ENCODE measurements at places on chromosomes 7 and 10.

GRCh38 chr10:107553470-107553869 lies 389.0 kb upstream of the SORCS1 start:
- no peak for DNase-seq

GRCh38 chr7:110774071-110774470 lies 316.9 kb upstream of the LRRN3 start:
- DNase-seq, result no peak

DNA sequence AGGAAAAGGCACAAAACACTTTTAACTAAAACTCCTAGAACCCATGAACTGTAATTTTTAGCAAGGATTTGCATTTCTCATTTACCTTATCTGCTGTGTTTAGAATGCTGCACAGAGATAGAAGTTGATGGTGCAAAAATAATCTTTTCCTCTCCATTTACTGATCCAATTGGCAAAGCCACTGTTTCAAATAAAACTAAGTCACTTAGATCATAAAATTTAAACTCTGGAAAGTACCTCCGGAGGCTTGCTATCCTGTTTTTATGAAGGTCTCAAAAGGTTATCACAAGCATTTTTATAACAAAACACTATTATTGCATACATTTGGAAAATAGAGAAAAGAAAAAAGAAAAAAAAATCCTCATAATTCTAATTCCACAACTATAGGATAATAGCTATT lies 7.6 kb downstream of the CPA2 start:
- DNase-seq, result no peak

- DNase-seq, result no peak
Observed at GRCh38 chr7:53191191-53191695, 155.8 kb downstream of the POM121L12 start.

DNA sequence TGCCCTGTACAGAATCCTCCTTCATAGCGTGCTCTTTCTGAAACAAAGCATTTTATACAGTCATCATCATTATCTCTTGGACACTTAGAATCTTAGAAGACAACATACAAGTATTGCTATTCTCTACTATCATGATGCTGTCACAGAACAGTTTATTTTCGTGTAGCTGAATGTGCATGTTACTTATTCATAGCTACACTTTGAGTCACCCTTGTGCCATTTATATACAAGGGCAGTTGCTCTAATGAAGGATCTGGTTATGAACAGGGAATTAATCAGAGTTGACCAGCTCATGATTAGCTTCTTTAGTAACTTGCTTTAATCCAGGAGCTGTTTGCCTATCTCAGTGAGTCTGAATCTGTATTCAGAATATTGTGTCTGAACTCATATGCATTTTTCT lies 11.2 kb downstream of the CASP2 start:
- no peak for DNase-seq

GRCh38 chr10:6979371-6979770 lies 399.3 kb upstream of the PRKCQ start:
- DNase-seq, result no peak

- no peak for DNase-seq
Observed at GRCh38 chr7:29765490-29765889, 40.8 kb upstream of the WIPF3 start.

DNA sequence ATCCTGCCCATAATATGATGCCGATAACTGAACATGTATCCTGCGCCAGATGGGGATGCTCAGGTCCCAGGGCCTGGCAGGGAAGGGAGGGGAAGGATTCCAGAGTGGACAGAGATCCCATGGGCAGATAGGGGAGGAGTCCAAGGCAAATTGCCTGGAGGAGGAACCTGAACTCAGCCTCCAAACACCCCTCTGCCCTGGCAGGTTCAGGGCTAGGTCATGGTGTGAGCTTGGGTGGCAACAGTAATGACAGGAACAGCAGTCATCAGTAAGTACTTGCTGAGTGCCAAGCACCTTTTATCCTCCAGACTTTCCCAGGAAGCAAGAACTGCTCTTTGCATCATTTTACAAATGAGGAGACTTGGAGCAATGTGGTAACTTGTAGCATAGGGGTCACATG lies 3.8 kb upstream of the PALD1 start:
- no peak for DNase-seq

DNA sequence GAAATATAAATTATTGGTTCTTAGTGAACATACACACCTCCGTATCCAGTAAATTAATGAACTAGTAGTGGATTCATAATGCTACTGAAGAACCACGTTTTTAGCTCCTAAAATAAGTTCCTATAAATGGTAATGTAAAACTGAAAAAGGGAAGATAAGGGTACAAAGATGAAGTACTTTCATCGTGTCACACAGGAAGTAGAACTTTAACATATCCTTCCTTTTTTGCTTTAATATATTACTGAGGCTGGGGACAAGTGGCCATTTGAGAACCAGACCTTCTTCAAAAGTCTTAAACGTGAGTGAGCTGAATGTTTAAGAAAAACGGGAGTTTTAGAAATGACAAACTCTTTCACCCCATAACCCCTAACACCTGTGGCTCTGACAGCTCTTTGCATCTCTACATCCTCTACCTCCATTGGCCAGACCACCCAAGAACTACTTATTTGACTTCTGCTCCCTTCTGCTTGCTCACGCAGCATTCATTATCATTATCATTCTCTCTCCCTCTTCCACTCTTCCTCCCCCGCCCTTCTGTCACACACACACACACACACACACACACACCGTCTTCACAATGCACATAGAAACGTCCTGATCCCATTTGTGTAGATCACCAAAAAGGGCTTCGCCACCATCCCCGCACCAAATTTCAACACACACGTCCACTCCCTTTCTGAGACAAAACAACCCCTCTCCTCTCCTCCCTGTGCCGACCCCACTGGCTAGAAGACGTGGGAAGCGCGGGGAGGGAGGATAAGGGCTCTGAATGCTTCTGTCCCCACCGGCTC lies 677 bp downstream of the SKAP2 start:
- DNase-seq, result no peak

DNA sequence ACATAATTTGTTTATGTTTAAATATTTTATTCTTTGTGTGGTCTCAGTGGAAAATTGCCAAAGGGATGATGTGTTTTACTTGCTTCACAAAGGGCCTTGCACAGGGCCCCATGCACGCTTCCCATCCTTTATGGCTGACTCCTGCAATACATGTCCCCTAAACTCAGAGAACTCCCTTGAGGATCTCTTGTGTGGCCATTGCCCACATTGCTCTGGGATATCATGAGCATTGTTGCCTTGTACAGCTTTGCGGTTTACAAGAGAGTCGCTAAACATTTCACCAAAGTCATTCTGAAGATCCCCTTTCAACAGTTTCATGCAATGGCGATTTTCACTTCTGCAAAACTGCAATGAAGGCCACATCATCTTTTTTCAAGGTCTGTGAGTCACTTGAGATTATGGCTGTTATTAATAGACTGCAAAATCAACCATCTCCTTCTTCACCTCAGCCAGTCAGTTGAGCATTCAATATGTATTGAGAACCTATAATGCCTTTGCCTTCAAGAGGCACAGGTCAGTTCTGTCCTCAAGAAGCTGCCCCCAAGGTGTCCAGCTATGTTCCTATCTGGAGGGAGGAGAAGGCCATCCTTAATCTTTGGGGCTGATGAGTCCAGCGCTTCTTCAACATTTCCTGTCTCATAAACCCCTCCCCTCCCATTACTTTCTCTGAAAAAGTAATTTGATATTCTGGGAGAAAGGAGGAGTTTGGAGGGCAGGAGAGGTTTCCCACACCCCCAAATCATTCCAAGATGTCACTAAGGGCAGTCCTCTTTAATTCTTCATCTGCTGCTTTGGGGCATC lies 108.1 kb downstream of the CCDC71L start:
- no peak for DNase-seq

- no peak for DNase-seq
Observed at GRCh38 chr7:93015779-93016481, 101.8 kb downstream of the SAMD9 start.

DNA sequence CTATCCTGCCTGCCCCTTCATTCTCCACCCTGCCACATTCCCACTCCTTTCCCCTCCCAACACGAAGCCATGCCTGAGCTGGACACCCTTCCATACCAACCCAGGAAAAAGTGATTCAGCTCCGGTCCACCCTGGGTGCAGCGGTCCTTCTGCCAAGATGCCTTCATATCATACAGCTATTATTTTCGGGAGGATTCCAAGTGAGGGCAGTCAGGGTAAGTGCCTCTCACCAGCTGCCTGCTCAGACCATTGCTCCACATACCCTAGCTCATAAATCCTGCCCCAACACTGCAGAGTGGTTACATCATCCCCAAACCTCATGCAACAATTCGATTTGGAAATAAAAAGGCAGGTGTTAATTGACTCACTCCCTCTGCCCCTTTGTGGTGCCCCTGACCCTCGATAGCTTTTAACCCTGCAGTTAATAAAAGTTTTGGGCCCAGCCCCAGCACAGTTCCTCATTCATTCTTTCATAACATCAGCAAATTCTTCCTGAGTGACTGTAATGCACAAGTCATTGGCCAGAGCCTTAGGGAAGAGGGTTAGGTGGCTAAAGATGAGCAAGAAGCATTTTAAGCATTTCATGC lies 42.6 kb downstream of the ZNF503 start:
- DNase-seq, result no peak

DNA sequence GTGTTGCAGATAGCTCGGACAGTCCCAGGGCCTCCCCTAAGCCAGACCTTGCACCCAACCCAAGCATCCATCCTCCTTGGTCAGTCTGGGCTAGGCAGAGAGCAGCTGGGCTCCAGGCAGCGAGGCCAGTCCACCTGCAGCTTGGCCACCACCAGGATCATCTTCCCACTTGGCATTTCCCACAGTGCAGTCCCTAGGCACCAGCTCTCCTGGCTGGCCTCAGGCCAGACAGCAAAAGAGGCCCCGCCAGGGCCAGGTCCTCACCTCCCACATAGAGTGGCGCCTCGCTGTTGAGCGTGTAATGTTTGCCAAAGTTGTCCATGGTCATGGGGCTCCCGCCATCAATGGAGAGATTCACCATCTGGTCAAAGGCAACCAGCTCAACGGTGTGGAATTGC lies 171.7 kb downstream of the LCOR start:
- DNase-seq, result no peak

DNA sequence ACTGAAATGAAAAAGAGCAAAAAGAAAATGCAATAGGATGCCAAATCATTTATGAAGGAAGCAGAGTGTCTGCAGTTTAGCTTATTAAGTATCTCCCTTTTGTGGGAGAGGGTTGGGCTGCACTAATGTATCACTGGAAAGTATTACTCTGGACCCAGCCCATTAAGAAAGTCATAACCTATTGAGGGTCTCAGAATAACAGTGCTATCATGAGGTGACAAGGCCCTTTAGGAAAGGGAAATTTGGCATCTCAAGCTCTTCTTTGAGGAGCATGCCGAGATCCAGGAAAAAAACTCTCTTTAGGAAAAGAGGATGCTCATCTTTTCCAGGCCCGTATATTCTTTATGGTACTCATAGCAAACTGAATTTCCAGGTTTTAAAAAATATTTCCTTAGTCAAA lies 114.6 kb downstream of the PRKG1 start:
- DNase-seq, result no peak

DNA sequence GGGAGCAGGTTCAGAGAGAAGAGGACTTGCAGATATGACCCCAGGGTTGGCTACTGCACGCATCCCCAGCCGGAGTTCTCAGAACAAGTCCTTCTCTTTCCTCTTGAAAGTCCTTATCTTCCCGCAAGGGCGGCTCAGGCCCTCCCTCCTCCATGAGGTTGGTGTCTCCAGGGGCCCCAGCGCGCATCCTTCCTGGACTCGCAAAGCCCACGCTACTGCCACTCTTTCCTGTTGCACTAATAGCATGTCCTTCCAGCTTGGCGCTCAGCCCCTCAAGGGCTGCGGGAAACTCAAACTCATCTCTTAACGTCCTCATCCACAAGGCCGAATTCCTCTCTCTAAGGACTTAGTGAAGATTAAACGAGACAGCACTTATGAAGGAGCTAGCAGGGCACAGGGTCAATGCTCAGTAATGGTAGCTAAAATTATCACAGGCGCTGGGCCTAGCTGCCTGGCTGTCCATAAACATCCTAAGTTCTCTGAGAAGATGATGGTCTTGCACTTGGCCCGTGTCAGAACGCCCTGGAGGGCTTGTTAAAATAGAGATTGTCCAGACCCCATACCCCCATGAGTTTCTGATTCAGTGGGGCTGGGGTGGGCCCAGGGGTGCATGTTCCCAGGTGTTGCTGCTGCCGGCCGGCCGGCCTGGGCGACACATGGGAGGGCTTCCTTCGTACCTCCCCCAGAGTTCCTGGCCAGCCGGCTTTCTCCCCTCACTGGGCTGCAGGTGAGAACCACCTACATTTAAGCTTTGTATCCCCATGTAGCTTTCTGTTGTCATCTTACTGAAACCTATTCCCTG lies 261.4 kb downstream of the COBL start:
- DNase-seq, result no peak

DNA sequence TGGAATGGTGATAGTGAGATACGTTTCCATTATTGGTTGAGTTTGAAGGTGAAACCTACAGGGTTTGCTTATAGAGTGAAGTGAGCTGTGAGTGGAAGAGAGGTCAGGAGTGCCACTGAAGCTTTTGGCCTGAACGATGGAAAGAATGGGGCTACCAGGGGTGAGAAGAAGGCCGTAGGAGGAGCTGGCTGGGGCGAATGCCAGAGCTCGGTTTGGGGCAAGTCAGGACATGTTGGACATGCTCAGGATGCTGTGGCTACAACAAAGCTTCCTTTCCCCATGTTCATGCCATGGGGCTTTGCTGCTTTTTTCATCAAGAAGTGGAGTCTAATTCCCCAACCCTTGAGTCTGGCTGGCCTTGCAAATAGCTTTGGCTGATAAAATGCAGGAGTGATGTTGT lies 253.7 kb downstream of the GLRX3 start:
- DNase-seq, result no peak

DNA sequence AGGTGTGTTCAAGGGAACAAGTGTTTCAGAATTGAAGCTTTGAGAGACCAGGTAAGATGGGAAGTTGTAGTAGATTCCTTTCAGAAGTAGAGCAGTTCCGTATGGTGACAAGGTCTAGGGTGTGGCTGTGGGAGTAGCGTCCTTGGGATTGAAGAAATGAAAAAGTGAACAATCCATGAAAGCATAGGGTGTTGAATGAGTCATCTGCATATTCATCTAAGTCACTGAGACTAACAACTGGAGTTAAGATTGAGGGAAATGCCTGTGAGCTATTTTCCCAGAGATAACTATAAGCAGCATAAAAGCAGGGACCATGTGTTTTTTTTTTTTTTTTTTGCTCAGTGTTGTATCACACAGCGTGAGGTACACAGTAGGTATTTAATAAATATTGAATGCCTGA lies 134.8 kb downstream of the PHTF2 start:
- no peak for DNase-seq

DNA sequence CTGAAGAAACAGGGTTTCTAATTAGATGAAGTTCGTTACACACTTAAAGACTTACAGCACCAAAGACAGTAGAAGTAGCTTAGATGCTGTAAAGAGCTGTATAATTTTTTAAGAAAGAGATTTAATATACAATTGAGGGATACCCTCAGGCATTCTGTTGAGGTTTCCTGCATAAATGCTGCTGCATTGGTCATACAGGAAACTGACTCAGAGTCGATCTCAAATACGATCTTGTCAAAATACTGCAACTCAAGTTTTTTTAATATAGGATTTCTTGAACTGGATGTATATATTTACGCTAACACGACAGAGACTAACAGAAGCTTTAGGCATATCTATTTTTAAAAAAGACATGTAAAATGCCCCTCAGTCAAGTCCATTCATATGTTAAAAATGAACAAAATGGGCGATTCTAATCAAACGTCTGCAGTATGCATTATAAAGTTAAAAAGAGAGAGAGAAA lies 2.4 kb upstream of the ARID5B start:
- DNase-seq, result no peak

- no peak for DNase-seq
Observed at GRCh38 chr7:5666361-5666760, 115.1 kb downstream of the RNF216 start.
